ENCODE measurements at places on chromosomes 4 and X. TPM values are rescaled to one million over a fixed set of nuclear protein-coding genes. Genes with fewer than 3 reads are reported as not detected.

- H3K27me3 ChIP-seq: peaks cover 11% of the 10 kb centered on the region
- H3K36me3 ChIP-seq: no peaks in the 10 kb centered on the region
- DNase-seq: peak; percentile 49
- peaks cover 2% of the 10 kb centered on the region for H3K4me1 ChIP-seq
- H3K27ac ChIP-seq: no peak overlapping the region
Measured at GRCh38 chrX:68685685-68686084, 38.2 kb downstream of the STARD8 start.

GRCh38 chr4:89371614-89372013 is 64.0 kb upstream of the GPRIN3 start:
- DNase-seq: no peak
- H3K27me3 ChIP-seq: no peaks in the 10 kb centered on the region
- H3K4me1 ChIP-seq: no peaks in the 10 kb centered on the region
- no peaks in the 10 kb centered on the region for H3K36me3 ChIP-seq
- H3K4me3 ChIP-seq: no peak overlapping the region

DNA sequence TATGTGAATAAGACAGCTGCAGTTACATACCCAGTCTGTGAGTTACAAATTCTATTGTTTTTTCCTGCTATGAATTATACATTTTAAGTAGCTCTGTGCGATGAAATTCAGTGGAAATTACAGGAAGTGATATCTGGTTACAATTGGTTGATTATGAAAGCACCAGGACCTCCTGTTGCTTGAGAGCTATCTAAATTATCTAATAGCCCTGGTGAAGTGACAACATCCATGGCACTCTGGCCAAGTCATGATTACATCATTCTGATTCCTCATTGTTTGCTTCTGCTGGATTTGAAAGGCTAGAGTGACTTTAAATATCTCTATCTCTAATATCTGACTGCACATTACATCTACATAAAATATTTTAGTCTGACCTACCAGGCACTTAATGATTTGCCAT is 515.0 kb downstream of the CFAP47 start:
- H3K27ac ChIP-seq: no peak overlapping the region
- no peaks in the 10 kb centered on the region for H3K27me3 ChIP-seq
- no peak for DNase-seq

GRCh38 chr4:88779431-88779830 is 81.8 kb upstream of the NAP1L5 start:
- H3K4me3 ChIP-seq: no peak overlapping the region
- no peak overlapping the region for H3K27ac ChIP-seq
- H3K36me3 ChIP-seq: no peaks in the 10 kb centered on the region
- DNase-seq: no peak
- H3K4me1 ChIP-seq: no peaks in the 10 kb centered on the region

DNA sequence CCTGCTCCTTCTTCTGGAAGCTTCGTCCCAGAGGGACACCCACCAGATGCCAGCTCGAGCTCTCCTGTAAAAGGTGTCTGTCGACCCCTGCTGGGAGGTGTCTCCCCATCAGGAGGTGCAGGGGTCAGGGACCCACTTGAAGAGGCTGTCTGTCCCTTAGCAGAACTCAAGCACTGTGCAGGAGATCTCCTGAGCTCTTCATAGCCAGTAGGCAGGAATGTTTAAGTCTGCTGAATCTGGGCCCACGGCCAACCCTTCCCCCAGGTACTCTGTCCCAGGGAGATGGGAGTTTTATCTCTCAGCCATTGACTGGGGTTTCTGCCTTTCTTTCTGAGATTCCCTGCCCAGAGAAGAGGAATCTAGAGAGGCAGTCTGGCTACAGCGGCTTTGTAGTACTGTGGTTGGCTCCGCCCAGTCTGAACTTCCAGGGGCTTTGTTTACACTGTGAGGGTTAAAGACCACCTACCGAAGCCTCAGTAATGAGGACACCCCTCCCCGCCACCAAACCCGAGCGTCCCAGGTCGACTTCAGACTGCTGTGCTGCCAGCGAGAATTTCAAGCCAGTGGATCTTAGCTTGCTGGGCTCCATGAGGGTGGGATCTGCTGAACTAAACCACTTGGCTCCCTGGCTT is 1383.0 kb upstream of the TENM3 start:
- no peak for DNase-seq
- no peaks in the 10 kb centered on the region for H3K36me3 ChIP-seq
- H3K27ac ChIP-seq: no peak overlapping the region
- H3K27me3 ChIP-seq: no peaks in the 10 kb centered on the region

GRCh38 chr4:10087152-10087791 is 29.3 kb downstream of the WDR1 start:
- no peaks in the 10 kb centered on the region for H3K27me3 ChIP-seq
- H3K4me1 ChIP-seq: no peaks in the 10 kb centered on the region
- no peak overlapping the region for H3K27ac ChIP-seq
- no peak for DNase-seq

- no peaks in the 10 kb centered on the region for H3K27me3 ChIP-seq
- H3K36me3 ChIP-seq: no peaks in the 10 kb centered on the region
- no peak for DNase-seq
- no peak overlapping the region for H3K27ac ChIP-seq
- no peak overlapping the region for H3K4me3 ChIP-seq
- H3K4me1 ChIP-seq: no peaks in the 10 kb centered on the region
Measured at GRCh38 chrX:115259238-115259875, 25.5 kb upstream of the LRCH2 start.

DNA sequence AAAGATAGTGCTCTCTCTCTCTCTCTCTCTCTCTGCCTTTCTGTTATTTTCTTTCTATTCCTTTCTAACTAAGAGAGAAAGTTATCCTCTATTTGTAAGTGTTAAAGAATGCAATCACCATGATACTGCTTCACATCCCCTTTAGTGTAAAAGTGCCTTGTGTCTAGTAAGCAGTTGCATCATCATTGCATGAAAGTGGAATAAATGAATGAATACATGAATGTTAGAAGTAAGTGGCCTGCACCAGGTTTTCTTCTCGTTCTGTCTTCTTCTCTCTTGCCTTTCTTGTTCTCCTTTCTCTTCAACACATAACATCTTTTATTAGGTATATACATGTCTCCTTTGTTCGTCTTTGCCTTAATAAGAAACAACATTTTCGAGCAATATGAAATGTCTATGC is 35.2 kb downstream of the TRIM2 start:
- no peak overlapping the region for H3K4me3 ChIP-seq
- no peak for DNase-seq

DNA sequence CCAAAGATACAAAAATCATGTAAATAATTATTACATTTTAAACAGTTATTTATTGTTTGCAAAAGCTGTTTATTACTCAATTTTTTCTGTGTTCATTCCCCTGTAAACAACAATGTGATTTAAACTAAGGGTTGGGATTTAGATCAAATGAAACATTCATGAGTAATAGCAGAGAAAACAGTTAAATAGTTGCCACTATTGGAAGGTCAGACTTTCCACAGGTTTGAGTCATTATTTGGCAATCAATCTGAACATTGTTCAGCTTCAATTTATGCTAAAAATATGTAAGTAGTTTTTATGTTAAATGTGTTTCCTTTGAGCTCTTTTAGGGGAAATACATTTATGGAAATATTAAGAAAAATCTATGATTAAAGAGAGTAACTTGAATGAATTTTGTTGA is 144.9 kb downstream of the STIM2 start:
- H3K4me3 ChIP-seq: no peak overlapping the region
- H3K27ac ChIP-seq: no peak overlapping the region
- peaks cover 2% of the 10 kb centered on the region for H3K4me1 ChIP-seq
- DNase-seq: no peak
- H3K36me3 ChIP-seq: no peaks in the 10 kb centered on the region

DNA sequence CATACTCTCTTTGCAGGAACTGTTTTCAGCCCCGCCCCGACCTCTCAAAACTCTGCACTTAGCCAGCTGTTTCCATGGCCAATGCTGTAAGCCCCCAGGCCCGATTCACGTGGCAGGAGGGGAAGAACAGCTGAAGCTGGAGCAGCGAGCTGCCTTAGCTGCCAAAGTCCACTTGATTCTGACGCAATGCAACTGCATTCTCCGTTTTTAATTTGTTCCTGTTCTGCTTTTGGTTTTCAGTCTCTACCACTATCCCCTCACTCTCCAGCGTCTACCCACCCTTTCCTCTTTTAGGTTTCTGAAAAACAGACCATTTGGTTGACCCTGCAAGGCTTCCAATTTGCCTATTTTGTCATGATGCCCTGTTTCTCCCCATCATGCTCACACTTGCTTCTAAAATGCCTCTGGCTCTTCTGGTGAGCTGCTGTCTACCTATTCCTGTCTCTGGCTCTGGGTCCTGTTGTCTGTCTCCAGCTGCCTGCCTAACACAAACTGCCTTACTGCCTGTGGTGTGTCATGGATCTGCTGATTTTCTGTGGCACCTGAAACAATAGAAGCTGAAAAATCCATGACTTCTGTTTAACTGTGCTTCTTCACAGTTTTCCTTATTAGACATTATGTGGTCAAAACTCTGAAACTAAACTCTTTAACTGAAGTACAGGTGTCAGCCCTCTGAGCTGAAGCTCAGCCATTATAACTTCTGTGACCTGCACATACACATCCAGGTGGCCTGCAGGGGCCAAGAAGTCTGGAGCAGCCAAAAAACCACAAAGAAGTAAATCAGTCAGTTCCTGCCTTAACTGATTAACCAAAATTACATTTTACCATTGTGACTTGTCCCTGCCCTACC is 160.5 kb upstream of the AGTR2 start:
- DNase-seq: no peak
- H3K27me3 ChIP-seq: no peaks in the 10 kb centered on the region
- H3K4me3 ChIP-seq: no peak overlapping the region
- H3K27ac ChIP-seq: no peak overlapping the region

- H3K27me3 ChIP-seq: no peaks in the 10 kb centered on the region
- H3K4me1 ChIP-seq: no peaks in the 10 kb centered on the region
- no peak overlapping the region for H3K27ac ChIP-seq
- no peaks in the 10 kb centered on the region for H3K36me3 ChIP-seq
- no peak for DNase-seq
- H3K4me3 ChIP-seq: no peak overlapping the region
Measured at GRCh38 chrX:12581546-12581945, 209.7 kb upstream of the PRPS2 start.

DNA sequence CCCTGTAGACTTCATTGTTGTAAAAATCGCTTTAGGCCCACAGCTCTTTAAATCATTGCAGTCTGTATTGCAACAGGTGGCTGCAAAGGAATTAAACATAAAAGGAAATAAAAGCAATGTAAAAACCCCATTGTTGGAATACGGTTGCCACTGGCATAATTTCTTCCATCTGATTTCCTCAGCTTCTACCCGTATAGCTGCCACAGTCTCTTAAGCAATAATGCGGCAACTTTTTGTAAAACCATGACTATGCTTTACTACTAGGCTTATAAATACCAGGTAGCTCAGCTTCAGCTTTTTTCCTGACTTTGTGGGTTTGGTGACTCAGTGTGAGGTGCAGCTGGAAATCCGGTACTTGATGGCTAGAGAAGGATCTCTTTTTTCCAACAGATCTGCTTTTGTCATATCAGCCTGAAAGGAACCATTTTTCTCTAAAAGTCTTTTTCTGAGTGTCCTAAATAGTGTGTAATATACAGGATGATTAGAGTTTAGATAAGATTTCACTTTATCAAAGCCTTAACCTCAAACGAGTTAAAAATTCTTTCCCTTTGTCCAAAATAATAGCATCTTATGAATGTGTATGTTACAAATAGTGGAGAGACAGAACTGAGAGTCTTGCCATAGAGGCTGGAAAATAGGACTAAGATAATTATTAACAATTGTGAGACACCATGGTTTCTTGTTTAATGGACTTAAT is 268.0 kb downstream of the ADGRL3 start:
- no peaks in the 10 kb centered on the region for H3K36me3 ChIP-seq
- no peak overlapping the region for H3K4me3 ChIP-seq

GRCh38 chr4:70979445-70980008 is 13.9 kb upstream of the DCK start:
- H3K4me1 ChIP-seq: no peaks in the 10 kb centered on the region
- no peak overlapping the region for H3K27ac ChIP-seq
- no peaks in the 10 kb centered on the region for H3K27me3 ChIP-seq
- H3K4me3 ChIP-seq: no peak overlapping the region
- no peak for DNase-seq
- no peaks in the 10 kb centered on the region for H3K36me3 ChIP-seq

DNA sequence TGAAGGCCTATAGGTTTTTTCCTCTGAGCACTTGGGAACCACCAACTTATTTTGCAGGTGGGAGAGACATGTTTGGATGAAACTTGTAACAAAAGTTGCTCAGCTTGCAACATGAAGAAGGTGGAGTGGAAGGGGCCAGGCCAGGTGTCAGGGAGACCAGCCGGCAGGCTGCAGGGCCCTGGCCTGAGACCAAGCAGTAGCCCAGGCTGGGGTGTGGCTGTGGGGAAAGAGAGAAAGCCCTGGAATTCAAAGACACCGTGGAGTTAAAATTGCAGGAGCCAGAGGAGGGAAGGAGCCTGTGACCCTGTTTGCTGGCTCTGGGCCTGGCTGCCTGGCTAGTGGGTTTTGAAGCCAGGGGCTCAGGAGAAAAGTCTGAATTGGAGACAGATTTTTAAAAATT is 43.4 kb downstream of the EFNB1 start:
- DNase-seq: no peak
- H3K27me3 ChIP-seq: no peaks in the 10 kb centered on the region
- no peak overlapping the region for H3K27ac ChIP-seq
- H3K4me3 ChIP-seq: no peak overlapping the region
- H3K36me3 ChIP-seq: no peaks in the 10 kb centered on the region

- no peaks in the 10 kb centered on the region for H3K27me3 ChIP-seq
- no peak overlapping the region for H3K27ac ChIP-seq
- H3K4me1 ChIP-seq: no peaks in the 10 kb centered on the region
- H3K4me3 ChIP-seq: no peak overlapping the region
- DNase-seq: no peak
Measured at GRCh38 chrX:124125471-124125870, 164.0 kb downstream of the STAG2 start.

DNA sequence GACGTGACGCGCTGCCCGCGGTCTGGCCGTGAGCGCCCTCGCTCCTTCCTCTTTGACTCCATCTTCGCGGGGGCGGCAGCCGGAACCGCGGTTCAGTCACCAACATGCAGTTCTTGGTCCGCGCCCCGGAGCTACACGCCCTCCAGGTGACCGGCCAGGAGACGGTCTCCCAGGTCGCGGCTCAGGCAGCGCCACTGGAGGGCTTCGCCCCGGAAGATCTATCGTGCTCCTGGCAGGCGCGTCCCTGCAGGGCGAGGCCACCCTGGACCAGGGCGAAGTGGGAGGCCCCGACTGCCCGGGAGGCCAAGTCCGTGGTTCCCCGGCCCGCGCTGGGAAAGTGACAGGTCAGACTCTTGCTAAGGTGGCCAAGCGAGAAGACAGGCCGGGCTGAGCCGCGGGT is 2.9 kb downstream of the TRIML2 start:
- H3K4me1 ChIP-seq: peaks cover 14% of the 10 kb centered on the region
- no peak overlapping the region for H3K4me3 ChIP-seq
- peak overlapping the region; percentile 67 for H3K27ac ChIP-seq

DNA sequence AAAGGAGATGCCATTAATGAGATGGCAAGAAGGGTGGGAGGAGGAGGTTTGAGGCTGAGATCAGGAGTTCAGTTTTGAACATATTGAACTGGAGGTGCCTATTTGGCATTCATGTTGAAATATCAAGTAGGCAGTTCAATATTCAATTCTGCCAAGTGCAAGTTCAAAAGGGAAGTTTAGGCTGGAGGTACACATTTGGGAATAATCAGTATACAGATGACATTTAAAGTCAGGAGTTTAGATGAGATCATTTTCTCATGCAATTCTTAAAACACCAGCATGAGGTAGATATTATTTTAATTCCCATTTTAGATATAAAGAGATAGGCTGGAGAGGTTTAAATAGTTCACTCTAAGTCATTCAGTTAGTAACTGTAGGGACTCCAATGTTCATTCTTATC is 26.1 kb downstream of the COQ2 start:
- no peak overlapping the region for H3K4me3 ChIP-seq
- H3K36me3 ChIP-seq: 0 out of 2 replicates have a peak, but pooled peaks cover 6% of the 10 kb centered on the region
- H3K27ac ChIP-seq: no peak overlapping the region
- H3K4me1 ChIP-seq: no peaks in the 10 kb centered on the region
- H3K27me3 ChIP-seq: no peaks in the 10 kb centered on the region

Gene CFAP47
- not detected for polyA plus RNA-seq

Gene DIPK2B
- polyA plus RNA-seq: not detected

Gene MAEA
- 166 TPM for polyA plus RNA-seq

Gene BMPR1B
- polyA plus RNA-seq: 0.13 TPM

Gene MAGEB1
- polyA plus RNA-seq: 0.05 TPM
